ENCODE measurements at places on chromosomes 7 and 10. TPM values are rescaled to one million over a fixed set of nuclear protein-coding genes. Genes with fewer than 3 reads are reported as not detected.

Gene PVRIG
- not detected for total RNA-seq

Gene INSIG1
- 96.2 TPM for total RNA-seq

Gene ZNF117
- 35.8 TPM for total RNA-seq

Gene CALHM3
- total RNA-seq: not detected

Gene GLI3
- total RNA-seq: 33.0 TPM

Gene GJC3
- not detected for total RNA-seq

Gene TWIST1
- total RNA-seq: not detected

Gene PTPRN2
- total RNA-seq: 3.0 TPM

Gene ANKRD26
- 16.8 TPM for total RNA-seq

Gene GJD4
- not detected for total RNA-seq

Gene PLA2G12B
- 0.12 TPM for total RNA-seq

Gene WDR86
- total RNA-seq: 33.0 TPM

Gene MXI1
- total RNA-seq: 23.5 TPM

Gene C10orf67
- not detected for total RNA-seq

GRCh38 chr7:149880638-149881311 lies 7.0 kb downstream of the ATP6V0E2 start:
- DNase-seq: no peak

- DNase-seq: no peak
Measured at GRCh38 chr10:1461016-1461415, 276.3 kb downstream of the ADARB2 start.

DNA sequence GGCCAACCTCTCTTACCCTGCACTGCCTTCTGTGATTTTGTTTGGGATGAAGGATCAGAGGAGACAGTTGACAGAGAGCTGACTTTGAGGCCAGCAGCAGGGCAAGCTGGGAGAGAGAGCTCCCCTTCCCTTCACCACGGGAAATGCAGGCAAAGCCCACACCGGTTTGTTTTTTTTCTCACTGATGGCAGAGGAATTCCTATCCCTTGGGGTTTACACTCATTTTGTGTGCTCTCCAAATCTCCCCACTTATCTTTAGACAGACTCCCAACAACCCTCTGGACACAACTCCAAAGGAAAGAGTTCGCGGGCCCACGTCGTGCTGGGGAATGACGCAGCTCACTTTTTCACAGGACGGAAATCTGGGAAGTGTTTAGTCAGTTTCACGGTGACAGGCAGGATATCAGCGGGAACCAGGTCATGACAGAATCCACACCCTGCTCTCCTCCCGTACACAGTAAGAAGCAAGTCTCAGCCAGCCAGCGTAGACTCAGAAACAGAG lies 68.3 kb upstream of the FAM171A1 start:
- DNase-seq: peak; percentile 53

DNA sequence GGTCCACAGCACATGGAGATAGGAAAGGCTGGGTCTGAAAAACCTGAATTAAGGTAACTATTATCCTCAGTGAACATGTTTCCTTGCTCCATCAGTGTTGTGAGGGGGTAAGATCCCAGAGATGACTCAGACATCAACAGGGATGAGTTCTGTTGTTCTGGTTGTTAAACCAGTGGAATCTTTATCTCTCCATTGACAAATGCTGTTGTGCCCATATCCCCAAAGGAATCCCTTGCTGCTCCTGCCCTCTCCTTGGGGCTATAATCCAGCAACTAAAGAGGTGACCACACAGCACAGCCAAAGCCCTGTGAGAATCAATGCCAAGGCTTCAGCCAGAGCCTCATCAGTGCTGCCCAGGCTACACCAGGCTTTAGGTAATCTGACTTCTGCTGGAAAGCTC lies 113.4 kb downstream of the JAZF1 start:
- DNase-seq: no peak

DNA sequence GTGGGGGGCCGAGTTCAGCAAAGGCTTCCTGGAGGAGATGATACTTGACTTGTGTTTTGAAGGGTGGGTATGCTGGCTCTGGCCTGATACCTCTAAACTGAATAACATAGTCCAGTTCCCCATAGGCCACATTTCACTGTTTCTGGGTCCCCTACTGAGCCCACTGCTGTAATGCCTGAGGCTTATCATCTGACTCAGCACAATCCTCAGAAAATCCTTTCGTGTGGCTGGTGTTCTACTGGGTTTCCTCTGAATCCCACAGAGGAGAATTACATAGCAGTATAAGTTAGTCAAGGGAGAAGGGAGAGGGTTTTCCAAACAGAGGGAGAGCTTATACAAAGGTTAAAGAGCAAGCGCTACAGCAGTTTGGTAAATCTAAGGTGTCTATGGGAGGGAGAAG lies 2.8 kb upstream of the R3HCC1L start:
- DNase-seq: no peak

GRCh38 chr10:33623669-33624068 lies 289.2 kb upstream of the NRP1 start:
- DNase-seq: no peak

- DNase-seq: no peak
Measured at GRCh38 chr10:113959383-113959760, 84.3 kb upstream of the ADRB1 start.

- peak; percentile 11 for DNase-seq
Measured at GRCh38 chr7:17347401-17347800, 48.9 kb downstream of the AHR start.

GRCh38 chr10:51521605-51522004 lies 177.8 kb downstream of the CSTF2T start:
- DNase-seq: no peak

GRCh38 chr10:119896937-119897770 lies 4.6 kb downstream of the SEC23IP start:
- DNase-seq: no peak

DNA sequence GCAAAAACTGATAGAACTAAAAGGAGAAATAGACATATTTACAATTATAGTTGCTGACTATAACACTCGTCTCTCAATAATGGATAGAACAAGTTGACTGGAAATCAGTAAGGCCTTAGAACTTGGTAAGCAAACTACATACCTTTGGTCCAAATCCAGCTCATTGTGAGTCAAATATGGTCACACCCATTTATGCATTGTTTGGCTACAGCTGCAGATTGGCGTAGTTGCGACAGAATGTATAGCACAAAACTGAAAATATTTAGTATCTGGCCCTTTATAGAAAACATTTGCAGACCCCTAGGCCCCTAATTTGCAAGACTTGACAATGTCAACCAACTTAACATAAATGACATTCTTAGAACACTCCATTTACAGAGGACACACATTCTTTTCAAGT lies 103.6 kb upstream of the EGR2 start:
- no peak for DNase-seq

DNA sequence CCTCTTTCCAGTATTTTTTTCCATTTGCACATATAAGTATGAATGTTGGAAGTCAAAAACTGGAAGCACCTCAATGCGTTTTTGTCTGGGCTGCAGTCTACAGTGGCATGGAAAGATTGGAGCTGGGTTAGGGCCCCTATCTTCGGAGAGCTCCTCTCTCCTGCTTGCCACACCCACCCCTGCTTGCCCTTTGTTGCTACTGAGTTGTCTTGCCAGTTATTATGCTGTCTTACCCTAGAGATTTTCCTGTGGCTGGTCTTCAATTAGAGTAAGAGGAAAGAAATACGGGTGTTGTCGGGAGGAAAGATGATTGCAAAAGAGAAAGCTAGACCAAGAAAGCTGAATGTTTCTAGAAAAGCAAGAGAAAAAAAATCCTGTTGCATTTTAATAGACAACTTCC lies 228.9 kb upstream of the CELF2 start:
- no peak for DNase-seq

- no peak for DNase-seq
Measured at GRCh38 chr7:36308031-36308430, 81.6 kb upstream of the ANLN start.

GRCh38 chr7:30648744-30649540 lies 33.3 kb downstream of the CRHR2 start:
- DNase-seq: no peak

DNA sequence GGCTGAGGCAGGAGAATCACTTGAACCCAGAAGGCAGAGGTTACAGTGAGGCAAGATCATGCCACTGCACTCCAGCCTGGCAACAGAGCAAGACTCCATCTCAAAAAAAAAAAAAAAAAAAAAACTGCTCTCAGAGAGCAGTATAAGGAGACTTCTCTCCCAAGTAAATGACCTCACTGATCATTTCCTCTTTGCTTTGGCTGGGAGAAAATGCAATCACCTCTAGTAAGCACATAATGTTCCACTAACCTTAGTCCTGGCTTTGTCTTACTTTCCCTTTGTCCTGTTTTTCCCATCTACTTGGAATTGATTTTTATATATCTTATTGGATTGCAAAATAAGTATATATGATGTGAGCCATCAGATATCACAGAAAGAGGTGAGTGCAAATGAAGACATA lies 2.5 kb downstream of the SLC25A13 start:
- no peak for DNase-seq

DNA sequence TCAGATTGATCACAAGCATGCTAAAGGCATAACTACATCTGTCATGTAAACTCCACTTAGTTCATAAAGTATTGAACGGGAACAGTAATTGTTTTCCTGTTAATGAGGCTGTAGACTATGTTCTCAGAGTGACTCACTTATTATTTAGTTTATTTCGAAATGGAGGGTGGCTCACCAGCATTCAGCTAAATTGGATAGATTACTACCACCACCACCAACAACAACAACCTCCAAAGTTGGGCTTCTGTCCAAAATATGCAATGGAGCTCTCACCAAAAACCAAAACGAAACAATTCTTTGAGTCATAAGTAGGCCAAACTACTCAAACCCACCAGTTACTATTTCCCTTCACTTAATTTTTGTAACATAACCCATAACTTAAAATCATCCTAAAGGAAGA lies 127.9 kb upstream of the NRBF2 start:
- DNase-seq: no peak

DNA sequence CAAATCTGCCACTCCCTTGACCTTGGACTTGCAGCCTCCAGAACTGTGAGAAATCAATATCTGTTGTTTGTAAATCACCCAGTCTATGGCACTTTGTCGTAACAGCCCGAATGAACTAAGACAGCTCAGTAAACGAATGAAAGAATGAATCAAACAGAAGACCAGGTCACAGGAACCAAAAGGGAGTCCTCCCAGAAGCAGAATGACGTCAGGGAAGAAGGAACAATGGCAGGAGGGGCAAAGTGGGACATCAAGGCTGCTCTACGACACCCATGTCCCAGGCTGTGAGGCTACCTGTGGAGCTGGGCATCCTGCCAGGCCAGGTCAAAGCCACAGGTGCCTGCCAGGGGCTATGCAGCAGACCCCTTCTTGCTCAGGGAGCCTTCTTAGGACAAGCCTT lies 267.2 kb upstream of the PFKP start:
- DNase-seq: no peak

DNA sequence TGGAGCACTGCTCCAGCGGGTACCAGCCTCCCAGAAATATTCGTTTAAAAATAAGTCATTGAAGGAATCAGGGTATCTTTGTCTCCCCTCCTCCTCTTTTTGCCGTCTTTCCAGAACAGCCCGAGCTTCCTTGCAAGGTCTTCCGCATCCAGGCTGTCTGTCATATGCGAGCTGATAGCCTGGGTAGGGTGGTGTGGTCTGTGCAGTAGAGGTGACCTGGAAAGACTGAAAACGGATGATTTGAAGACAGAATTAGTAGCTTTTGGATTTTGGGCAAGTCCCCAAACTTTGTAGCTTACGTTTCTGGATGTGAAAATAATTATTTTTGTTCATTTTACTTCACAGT lies 480 bp downstream of the VPS50 start:
- peak; percentile 31 for DNase-seq

DNA sequence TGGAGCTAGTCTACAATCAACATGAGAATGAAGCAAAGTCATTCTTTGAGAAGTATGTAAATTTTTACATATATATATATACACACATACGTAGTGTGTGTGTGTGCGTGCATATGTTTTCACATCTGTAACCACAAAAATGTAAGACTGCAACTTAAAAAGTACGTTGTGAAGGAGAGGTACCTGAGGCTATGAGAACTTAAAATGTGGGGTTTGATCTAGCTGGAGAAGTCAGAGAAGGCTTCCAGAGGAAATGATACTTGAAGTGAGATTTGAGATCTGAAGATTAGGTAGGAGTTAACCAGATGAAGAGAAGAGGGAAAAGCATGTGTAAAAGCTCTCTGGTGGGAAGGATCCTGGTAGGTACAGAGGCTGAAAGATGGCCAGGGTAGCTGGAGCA lies 5.8 kb downstream of the TAF5 start:
- no peak for DNase-seq

DNA sequence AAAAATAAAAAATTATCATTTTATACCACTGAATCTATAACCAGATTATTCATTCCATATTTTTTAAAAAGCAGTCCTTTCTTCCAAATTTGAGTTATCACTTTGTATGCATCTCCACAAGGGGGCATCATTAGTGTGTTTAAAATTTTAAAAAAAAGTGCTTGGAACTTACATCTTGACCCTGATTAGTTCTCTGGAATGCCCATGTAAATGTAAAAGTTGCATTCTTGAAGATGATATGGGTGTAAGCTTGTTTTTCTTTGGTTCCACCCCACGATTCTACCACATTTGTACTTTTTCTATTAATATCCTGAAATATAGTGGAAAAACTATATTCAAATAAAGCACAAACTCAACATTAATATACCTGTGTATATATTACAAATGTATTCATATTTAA lies 144.9 kb downstream of the ELAPOR2 start:
- DNase-seq: peak; percentile 26

DNA sequence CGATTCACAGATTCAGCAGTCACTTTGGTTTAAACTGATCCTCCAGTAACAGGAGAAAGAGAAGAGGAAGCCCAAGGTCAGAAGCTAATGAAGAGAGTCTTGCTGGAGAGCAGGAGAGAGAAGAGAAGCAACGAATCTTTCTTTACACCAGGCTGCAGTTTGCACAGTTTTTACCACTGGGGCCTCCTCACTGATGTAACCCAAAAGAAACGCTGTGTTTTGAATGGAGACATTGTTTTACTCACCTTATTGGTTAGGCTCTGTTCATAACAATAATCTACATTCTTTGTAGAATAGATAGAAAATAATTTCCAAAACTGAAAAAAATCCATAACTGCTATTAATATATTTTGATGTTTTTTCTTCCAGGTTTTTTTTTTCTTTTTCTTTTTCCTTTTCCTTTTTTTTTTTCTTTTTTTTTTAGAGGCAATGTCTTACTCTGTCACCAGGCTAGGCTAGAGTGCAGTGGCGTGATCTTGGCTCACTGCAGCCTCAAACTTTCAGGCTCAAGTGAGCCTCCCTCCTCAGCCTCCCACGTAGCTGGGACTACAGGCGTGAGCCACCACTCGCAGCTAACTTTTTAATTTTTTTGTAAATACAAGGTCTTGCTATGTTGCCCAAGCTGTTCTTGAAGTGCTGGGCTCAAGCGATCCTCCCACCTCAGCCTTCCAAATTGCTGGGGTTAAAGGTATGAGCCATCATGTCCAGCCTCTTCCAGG lies 27.6 kb downstream of the LYZL1 start:
- DNase-seq: no peak

- no peak for DNase-seq
Measured at GRCh38 chr7:96308253-96308949, 13.5 kb downstream of the SLC25A13 start.

DNA sequence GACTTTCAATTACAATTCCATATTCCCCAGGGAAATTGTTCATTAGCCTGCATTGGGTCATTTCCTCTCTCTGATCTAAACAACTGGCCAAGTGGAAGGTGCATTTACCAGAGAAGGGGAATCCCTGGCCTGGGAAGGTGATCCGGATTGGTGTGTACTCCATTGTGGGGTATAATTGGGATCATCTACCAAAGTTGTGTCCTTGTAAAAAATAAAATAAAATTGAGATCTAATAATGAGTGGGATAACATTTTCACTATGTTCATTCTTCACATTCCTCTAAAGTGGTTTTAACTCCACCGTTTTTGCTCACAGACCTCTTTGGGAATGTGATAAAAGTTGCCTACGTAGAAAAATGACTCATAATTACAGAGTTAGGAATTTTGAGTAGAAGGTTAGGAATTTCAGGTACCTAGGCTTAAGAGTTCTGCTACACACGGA lies 22.8 kb downstream of the ARL5B start:
- no peak for DNase-seq
